ENCODE measurements at places on chromosomes 6 and 20.

GRCh38 chr6:168061269-168062210 lies 17.5 kb downstream of the FRMD1 start:
- DNase-seq: no peak

DNA sequence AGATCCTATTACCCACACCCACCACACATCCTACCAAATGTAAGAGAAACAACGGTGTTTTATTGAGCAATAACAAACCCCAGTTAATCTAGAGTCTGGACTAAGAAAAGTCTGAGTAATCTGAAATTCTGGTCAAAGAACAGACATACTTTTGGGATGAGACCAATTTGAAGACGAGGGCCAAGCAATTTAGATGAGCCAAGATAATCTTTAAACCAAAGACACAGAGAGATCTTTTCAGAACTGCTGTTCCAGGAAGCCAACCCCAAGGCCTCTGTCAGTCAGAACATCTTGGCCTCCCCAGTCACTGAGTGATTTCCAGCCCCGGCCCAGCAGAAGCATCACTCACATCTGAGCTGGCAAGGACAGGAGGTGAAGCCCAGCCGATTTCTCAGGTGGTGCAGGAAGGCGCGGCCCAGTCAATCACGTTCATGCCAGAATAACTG lies 118.5 kb upstream of the SYNDIG1 start:
- DNase-seq: no peak

DNA sequence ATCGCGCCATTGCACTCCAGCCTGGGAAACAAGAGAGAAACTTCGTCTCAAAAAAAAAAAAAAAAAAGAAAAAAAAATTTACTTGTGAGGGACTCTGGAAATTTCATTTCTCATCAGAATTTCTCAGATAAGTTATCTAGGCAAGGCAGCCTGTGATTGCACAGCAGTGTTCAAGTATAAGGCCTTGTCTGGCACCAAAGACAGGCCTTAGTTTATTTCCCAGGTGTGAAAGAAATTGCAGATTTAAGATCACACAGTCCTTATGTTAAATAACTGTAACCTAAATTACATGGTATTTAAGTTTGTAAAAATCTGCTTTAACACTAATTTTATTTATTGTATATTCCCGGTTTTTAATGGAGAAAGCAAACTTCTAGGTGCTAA lies 34.8 kb downstream of the HFE start:
- DNase-seq: no peak

GRCh38 chr6:53761036-53761435 lies 33.8 kb upstream of the LRRC1 start:
- DNase-seq: no peak

DNA sequence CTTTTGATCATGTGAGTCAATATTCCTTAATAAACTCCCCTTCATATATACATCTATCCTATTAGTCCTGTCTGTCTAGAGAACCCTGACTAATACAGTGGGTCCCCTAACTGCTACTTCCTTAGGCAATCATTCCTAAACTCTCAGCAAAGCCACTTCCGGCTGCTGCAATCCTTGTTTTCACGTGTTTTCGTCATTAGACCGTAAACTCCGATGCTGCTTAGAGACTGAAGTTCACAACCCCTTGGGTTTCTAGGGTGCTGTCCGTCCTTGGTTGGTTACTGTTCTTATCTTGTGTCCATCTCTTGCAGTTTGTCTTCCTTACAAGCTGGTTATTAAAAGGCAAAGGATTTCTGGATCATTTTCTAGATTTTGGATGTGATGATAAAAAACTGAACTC lies 106.4 kb downstream of the GMPR start:
- DNase-seq: no peak

DNA sequence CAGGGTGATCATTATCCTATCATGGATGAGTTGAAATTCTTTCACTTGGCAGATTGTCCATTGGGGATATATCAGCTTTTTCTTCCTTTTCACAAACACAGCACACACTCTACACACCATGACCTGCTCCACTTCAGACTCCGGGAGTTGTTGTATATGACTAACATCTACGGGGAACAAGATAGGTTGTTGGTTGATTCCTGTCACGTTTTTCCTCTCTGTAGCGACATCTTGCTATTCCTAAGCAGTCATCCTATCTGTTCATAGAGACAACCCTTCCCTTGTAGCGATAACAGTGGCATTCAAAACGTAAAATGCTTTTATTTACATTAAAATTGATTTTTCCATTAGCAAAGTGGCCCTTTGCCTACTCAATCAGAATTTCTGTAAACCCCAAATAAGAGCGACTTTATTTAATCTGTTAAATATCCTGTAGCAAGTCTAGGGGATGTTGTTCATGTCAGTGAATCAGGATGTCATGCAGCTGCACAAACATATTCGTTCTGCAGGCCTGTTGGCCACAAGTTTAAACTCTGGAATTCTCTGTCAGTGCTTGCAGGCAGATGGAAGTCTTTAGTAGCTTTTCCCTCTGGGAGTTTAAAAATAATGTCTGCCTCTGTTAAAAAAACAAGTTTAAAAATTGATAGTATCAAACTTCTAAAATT lies 23.1 kb downstream of the PHACTR2 start:
- DNase-seq: no peak

DNA sequence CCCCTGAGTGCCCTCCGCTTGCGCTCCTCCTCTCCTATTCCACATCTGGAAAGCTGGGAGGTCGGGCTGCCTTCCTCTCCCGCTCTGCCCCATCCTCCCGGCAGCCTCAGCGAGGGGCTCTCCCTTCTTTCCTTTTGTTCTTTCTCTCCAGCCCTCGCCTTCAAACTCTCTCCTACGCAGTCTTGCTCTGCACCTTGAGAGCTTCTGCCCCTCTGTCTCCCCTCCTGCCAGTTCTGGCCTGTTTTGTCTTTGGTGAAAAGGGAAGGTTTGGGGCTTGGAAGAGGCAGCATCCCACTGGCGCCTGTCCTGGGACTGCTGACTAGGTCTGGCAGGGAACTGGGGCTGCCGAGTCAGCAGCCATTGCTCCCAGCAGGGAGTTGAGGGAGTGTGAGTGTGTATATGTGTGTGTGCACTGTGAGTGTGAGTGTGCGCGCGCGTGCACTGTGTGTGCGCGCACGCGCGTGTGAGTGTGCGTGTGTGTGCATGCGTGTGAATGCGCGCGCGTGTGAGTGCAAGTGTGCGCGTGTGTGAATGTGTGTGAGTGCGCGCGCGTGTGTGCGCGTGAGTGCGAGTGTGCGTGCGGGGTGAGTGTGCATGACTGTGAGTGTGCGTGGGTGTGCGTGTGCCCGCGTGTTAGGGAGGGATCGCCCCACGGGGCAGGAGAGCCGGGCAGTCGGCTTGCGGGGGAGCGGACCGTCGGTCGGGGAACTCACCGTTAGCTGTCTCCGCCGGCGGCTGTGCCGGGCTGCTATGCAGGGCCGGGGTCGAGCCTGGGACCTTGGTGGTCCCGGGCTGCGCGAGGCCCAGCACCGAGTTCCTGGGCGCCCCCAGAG lies 523 bp downstream of the CPXM1 start:
- no peak for DNase-seq

DNA sequence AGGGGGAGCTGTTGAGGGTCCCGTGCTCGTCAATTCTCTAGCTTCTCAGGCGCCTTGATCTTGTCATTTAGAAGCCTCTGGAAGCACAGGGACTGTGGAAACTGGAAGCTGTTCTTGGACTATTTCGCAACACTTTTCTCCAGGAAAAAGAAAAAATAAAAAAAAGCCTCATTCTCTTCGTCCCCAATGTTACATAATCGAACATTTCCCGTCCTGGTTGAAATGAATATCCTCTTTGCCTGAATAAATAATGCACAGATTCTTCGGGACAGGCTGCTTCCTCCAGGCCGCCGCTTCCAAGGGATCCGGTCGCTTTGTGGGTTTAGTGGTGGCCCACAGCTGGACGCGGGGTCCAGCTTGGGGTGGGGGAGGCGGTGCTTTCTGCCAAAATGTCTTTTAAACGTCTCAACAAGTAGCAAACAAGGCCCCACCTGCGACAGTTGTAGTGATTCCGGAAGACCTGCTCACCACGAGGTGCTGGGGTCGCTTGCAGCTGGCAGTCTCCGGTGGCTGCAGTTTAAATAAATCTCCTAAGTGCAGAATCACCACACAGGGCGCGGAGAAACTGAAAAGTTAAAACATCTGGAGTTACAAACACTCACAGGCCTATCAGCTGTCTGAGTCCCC lies 125.9 kb upstream of the ESR1 start:
- no peak for DNase-seq

DNA sequence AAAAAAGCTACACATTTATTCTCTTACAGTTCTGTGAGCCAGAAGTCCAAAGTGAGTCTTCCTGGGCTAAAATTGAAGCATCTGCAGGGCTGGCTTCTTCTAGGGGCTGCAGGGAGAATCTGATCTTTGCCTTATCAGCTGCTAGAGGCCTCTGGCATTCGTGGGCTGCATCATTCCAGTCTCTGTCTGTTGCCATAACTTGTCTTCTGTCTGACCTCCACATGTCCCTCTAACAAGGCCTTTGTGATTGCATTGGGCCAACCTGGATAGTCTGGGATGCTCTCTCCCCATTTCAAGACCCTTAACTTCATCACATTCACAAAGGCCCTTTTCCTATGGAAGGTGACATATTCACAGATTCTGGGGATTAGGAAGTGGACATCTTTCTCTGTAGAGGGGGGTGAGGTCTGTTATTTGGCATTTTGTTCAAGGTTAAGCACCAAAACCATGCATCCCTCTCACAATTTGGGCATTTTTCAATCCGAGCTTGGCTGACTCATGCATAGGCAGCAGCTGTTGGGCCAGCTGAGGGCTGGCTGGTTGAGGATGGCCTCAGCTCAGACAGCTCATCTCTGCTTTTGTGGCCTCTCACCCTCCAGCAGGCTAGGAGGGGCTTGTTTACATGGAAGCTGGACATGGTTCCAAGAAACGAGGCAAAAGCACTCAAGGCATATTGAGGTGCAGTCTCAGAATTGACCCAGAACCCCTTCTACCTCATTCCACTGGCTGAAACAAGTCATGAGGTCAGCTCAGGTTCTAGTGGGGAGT lies 116.1 kb upstream of the NXT1 start:
- DNase-seq: no peak

GRCh38 chr20:13147071-13147963 lies 73.8 kb upstream of the ISM1 start:
- no peak for DNase-seq

GRCh38 chr6:169426611-169427010 lies 173.0 kb upstream of the THBS2 start:
- DNase-seq: no peak

DNA sequence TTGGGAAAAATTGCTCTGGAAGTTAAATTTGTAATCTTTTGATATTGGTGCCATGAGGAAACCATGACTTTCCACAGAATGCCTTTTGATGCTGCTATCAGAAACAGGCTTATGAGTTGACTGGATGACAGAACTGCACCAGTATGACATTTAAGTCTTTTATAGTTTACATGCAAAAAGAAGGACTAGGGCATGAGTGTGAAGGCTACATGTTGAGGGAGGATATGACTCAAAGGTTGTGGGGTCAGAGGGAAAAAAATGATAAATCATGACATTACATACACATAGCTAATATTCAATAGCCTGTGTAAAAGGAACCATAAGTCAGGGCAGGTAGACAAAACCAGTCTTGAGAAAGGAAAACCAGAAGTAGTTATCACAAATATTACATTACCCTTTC lies 182.2 kb downstream of the COL12A1 start:
- DNase-seq: no peak

DNA sequence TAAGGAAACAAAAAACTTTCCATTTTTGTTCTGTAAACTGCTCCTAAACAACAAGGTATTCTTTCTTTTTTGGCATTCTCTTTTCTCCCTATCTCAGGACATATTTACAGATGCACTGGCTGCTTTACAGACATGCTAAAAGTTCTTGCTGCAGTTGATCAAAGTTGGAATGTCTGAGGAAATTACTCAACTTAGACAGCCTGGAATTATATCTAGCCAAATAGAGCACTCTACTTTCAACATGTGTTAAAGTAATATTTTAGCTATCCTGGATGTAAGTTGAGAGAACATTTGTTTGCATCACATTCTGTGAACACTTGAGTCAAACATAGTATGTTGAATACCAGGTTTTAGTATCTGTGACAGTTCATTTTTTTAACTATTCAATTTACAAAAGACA lies 24.8 kb downstream of the TASP1 start:
- DNase-seq: no peak

GRCh38 chr6:22030730-22031619 lies 265.9 kb downstream of the PRL start:
- DNase-seq: no peak

DNA sequence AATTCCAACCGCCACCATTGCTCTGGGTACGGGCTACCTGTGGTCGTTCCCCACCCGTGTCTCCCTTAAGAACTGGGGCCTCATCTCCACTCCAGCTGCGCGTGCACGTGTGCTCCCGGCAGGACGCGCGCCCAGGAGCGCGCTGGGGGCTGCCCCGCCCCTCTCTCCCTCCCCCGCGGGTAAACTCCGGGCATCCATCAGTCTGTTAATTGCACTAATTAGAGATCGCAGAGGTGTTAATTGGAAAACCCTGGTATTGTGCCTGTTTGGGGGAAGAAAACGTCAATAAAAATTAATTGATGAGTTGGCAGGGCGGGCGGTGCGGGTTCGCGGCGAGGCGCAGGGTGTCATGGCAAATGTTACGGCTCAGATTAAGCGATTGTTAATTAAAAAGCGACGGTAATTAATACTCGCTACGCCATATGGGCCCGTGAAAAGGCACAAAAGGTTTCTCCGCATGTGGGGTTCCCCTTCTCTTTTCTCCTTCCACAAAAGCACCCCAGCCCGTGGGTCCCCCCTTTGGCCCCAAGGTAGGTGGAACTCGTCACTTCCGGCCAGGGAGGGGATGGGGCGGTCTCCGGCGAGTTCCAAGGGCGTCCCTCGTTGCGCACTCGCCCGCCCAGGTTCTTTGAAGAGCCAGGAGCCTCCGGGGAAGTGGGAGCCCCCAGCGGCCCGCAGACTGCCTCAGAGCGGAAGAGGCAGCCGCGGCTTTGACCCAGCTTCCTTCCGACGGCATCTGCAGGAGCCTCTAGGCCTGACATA lies 14.4 kb downstream of the FOXP4 start:
- DNase-seq: peak; percentile 61

- no peak for DNase-seq
Measured at GRCh38 chr6:66153247-66153646, 446.2 kb upstream of the EYS start.

- DNase-seq: no peak
Measured at GRCh38 chr6:104365451-104366234, 494.1 kb downstream of the HACE1 start.

- no peak for DNase-seq
Measured at GRCh38 chr6:30600451-30600961, 16.5 kb downstream of the PPP1R10 start.

DNA sequence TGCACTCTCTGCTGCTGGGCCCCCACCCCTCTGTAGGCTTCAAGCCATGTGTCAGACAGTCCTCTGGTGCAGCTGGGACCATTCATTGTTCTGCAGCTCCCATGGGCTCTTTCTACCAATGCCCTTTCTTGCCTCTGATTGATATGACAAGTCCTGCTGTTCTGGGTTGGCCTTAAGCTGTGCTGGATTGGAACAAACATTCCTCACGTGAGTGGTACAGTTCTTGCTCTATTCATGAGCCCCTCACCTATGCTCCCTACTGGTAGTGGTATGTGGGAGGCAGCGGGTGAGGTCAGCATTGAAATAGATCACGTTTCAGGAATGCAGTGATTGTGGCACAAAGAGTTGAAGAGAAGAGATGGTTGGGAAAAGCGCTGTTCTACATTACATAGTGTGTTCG lies 48.8 kb upstream of the RALY start:
- no peak for DNase-seq

GRCh38 chr6:44037847-44038542 lies 89.3 kb downstream of the MRPL14 start:
- no peak for DNase-seq

Data from activated T-cell treated with anti-CD3 and anti-CD28 coated beads for 4 hours (primary cell).